Motor neuron (in vitro differentiated cells): ENCODE measurements at places on chromosomes 6 and 20.
A peak's percentile ranks its signal among the peaks of the same experiment; 100 is the strongest.

DNA sequence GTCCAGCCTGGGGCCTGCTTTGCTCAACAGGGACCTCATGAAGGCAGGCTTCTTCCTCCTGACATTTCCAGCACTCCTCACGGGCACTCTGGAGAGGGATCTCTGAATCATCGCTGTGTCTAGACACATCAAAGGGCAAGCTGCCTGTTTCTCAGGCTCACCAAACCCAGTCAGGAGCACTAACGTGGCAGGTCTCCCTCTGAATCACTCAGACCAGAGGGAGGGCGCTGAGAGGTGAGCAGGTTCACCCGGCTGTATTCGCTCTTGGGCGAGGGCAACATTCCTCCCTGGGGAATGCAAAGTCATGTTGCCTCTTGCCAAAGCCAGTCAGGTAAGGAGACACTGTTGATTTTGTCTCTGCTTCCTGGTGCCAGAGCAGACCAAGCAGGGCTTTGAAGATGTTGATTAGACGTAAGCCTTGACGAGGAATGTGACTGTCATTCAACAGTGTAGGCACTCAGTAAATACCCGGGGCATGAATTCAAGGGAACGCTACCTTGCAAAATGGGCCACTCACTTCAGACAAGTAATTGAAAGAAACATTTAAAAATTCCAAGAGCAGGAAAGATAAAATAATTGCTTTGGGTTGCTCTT lies 50.1 kb downstream of the CYP24A1 start:
- ATAC-seq, result peak; percentile 74

DNA sequence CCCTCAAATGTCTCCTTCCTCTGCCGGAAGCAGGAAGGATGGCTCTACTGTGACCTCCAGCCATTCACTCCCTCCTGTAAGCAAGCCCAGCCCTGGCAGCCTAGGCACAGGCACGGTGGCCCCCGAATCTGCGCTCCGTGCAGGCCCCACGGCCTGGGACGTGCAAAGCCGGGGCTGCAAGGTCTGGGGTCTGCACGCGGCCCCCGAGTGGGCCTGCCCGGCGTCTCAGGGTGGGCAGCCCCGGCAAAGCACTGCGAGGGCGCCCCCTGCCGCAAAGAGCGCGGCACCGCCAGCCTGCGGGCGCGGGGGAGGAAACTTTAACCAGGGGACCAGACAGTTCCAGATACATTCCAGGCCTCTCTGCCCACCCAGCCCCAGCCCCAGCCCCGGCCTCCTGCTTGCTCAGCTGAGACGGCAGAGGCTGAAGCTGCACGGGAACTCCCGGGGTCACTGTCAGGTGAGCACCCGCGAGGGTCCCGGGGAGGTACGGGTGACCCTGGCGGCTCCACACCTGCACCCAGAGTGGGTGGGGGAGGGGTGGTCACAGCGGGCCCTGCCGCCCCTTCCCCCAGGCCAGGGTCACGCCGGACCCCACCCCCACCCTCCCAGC lies 98.8 kb downstream of the ASXL1 start:
- peak; percentile 85 for ATAC-seq

DNA sequence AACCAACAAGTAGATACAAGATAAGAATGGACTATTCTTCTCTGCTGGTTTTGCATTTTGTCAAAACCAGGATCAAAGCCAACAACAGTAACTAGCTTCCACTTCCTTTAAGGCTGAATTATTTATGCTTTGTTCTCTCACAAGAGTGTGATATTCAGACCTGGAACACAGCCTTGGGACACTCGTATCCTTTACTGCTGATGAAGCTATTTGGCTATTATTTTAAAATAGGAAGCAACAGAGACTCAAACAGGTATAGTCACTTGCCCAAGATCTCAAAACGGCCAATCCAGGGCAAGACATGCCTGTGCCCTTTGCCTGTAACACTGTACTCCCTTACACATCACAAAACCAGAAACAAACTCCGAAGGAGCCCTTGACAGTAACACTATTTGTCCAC lies 19.9 kb downstream of the SPTLC3 start:
- ATAC-seq, result no peak

- no peak for ATAC-seq
Observed at GRCh38 chr6:13327691-13328075, 654 bp downstream of the TBC1D7 start.

GRCh38 chr6:109007521-109007920 lies 87.1 kb downstream of the SESN1 start:
- ATAC-seq, result no peak

- ATAC-seq, result no peak
Observed at GRCh38 chr6:110239526-110240274, 59.5 kb downstream of the CDC40 start.

- ATAC-seq, result peak; percentile 86
Observed at GRCh38 chr6:42532038-42532669, 31.7 kb upstream of the UBR2 start.

DNA sequence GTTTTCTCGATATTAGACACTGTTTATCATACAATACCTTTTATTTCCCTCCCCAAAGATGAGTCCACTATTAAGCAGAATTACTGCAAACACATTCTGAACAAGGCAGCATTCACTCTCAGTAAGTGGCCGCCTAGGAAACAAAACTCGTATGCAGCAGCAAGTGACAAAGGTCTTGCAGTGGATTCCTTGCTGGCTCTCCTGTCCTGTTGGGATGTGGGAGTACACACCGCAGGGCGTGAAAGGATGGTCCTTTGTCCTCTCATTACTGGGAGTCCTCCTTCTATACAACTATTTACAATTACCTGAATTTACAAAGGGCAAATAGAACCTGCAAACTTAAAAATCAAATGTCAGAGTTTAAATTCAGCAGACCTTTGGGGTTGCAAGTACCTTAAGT lies 16.1 kb downstream of the CTCFL start:
- no peak for ATAC-seq

DNA sequence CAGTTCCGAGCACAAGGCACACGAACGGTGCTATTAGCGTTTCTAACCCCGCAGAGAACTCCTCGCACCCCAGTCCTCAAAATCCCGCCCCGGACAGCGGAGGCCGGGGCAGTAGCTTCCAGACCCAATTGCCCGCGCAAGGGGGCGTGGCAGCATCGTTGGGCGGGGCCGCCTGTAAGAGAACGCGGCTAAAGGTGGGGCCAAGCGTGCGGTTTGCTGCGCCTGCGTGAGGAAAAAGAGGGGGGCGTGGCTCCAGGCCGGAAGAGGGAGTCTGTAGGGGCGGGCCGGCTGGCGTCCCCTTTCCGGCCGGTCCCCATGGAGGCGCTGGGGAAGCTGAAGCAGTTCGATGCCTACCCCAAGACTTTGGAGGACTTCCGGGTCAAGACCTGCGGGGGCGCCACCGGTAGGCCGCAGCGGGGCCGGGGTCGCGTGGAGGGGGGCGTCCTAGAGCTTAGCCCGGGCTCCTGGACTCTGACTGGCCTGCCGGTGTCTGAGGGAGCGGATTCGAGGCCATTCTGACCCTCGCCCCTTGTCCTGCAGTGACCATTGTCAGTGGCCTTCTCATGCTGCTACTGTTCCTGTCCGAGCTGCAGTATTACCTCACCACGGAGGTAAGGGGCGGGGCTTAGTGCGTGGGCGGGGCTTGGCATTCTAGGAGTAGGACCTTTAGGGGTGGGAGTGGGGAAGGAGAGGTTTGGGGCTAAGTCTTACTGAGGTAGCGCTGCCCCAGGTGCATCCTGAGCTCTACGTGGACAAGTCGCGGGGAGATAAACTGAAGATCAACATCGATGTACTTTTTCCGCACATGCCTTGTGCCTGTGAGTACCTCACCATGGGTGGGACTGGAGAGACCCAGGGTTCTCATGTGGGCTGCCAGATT lies at the start of gene ERGIC3:
Gene ERGIC3, plus strand, starts transcription at position 296 of the 880 bp plus-strand sequence. Its CDS starts 20 bp downstream, at position 316.
- ATAC-seq, result peak; percentile 92

DNA sequence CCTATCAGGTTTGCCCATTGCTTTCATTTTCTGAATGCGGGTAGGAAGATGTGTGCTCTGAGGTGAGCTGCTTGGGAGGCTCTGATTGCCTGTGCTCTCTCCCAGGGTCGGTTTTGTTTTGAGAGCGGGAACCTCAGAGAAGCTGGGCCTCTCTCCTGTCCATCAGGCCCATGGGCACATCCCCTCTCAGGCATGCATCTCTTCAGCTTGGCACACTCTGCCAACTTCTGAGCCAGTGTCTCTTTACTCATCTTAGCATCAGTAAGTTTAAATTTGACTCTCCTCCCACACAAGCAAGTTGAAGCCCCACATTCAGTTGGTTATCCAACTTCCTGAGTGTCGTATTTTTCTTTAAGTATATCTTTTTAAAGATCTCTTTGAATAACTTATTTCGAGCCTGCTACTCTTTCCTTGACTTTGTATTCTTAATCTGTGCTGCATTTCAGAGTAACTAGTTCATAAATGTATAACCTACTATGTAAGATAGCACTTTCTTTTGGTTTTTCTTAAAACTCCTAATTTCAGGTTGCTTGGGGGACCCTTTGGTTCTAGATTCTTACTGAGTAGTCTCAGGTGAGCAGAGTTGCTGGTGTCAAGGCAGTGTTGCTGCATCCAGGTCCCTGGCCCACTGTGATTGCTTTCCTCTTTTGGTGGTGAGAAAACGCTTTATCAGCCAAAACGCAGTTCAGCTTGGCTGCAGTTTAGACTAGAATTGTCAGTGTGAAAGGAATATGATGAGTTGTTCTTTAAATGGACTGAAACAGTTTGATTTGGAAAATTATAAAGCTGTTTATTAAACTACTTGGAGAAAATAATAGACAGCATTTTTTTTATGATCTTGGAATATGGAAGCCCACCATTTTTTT lies 54.8 kb downstream of the SNX9 start:
- ATAC-seq, result no peak

DNA sequence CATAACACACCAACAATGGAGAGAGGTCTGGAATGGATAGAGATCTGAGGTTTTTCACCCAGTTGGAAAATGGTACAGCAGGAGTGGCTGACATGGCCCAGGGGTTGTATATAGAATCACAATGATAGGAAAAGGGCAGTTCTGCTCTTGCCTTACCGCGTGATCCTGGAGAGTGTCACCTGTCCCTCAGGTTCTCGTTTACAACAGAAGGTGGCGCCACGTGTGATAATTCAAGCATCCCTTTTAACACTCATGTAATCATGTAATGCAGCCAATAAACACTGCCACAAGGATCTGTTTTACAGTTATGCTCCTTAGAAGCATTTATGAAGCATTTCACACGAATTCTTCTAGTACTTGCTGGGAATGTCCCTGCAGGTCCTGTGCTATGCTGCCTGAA lies 12.9 kb upstream of the WFDC2 start:
- no peak for ATAC-seq

- ATAC-seq, result no peak
Observed at GRCh38 chr6:2969549-2969948, 1.8 kb downstream of the SERPINB6 start.

- ATAC-seq, result peak; percentile 64
Observed at GRCh38 chr6:46983007-46983411, 59.1 kb downstream of the ADGRF1 start.

DNA sequence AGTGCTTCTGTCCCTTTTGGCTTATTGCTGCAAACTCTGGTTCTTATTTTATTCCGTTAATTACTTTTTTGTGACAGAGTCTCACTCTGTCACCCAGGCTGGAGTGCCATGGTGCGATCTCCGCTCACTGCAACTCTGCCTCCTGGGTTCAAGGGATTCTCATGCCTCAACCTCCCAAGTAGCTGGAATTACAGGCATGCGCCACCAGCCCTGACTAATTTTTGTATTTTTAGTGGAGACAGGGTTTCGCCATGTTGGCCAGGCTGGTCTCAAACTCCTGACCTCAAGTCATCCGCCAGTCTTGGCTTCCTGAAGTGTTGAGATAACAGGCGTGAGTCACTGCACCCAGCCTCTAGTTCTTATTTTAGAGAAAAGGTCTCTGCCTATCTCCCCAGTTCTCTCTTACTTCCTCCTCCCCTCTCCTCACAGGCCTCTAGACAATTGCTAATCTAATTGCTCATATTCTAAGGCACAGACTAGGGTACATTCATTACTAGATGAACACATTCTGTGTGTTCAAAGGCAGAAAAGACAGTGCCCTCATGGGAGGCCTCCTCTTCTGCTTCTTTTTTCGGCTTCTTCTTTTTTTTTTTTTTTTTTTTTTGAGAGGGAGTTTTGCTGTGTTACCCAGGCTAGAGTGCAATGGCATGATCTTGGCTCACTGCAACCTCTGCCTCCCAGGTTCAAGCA lies 27.0 kb downstream of the EDEM2 start:
- no peak for ATAC-seq

GRCh38 chr6:101614774-101615173 lies 221.3 kb downstream of the GRIK2 start:
- ATAC-seq, result peak; percentile 87

DNA sequence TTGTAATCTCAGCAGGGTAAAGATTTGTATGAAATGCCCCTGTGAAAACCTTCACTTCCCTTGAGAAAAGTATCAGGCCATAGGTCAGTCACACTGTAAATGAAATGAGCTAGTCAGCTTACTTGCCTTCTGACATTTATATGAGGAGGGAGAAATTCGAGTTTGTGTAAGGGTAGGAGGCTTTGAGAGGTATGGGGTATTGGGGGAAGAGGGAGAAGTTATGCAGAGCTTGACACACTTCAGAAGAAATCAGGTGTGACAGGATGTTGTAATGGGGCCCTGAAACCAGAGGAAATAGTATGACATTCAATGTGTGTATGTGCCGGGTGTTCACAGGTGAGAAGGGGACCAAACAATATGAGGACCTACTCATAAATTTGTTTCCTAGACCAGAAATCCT lies 64.2 kb upstream of the CCN6 start:
- ATAC-seq, result no peak

GRCh38 chr6:44067173-44068139 lies 59.8 kb downstream of the MRPL14 start:
- ATAC-seq, result no peak

GRCh38 chr6:44011350-44011920 lies 115.8 kb downstream of the MRPL14 start:
- no peak for ATAC-seq

DNA sequence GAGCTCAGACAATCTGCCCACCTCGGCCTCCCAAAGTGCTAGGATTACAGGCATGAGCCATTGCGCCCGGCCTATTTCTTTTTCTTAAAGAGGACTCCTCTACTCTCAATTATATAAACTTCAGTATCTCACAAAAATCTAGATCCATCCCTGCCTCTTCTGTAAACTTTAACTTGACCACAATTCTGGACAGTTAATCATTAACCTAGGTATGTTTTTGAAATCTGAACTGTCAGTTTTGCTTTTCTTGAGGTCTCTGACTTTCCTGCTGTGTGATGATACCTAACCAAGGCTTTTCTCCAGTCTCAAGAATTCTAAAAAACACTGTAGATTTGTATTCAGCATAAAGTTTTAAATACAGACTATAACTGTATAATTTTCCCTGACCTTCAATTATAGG lies 388.2 kb upstream of the SYNCRIP start:
- ATAC-seq, result no peak

DNA sequence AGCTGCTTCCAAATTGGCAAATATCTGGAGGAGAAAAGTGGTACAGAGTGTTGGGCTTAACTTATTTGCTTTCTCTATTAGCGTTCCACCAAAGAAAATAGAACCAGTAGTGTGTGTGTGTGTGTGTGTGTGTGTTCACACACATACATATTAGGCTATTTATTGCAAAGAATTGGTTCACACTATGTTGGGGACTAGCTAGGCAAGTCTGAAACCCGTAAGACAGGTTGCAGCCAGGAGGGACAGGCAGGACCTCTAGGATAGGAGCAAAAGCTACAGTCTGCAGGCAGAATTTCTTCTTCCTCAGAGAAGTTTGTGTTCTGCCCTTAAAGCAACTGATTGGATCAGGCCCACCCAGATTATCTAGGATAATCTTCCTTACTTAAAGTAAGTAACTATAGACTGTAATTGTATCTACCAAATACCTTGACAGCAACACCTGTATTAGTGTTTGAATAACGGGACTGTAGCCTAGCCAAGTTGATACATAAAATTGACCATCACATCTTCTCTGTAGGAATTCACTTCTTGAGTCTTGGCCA lies 12.8 kb downstream of the KCTD20 start:
- ATAC-seq, result no peak

GRCh38 chr20:9088556-9088955 lies 19.7 kb downstream of the PLCB4 start:
- no peak for ATAC-seq

GRCh38 chr6:93721386-93722048 lies 302.2 kb upstream of the EPHA7 start:
- ATAC-seq, result no peak
